ENCODE measurements at places on chromosomes 1 and 21. TPM values are rescaled to one million over a fixed set of nuclear protein-coding genes. Genes with fewer than 3 reads are reported as not detected.

Gene ETV3
- 35.4 TPM for total RNA-seq

Gene C1orf141
- not detected for total RNA-seq

Gene RYR2
- 0.19 TPM for total RNA-seq

Gene PDZK1IP1
- not detected for total RNA-seq

Gene EFNA1
- total RNA-seq: 16.4 TPM

Gene MYOG
- not detected for total RNA-seq

Gene FCRL6
- total RNA-seq: not detected

Gene KRTAP10-11
- not detected for total RNA-seq
